ENCODE measurements at places on chromosomes 2 and 18.
A peak's percentile ranks its signal among the peaks of the same experiment; 100 is the strongest.

- no peak for DNase-seq
Observed at GRCh38 chr2:23533338-23533695, 148.3 kb downstream of the KLHL29 start.

DNA sequence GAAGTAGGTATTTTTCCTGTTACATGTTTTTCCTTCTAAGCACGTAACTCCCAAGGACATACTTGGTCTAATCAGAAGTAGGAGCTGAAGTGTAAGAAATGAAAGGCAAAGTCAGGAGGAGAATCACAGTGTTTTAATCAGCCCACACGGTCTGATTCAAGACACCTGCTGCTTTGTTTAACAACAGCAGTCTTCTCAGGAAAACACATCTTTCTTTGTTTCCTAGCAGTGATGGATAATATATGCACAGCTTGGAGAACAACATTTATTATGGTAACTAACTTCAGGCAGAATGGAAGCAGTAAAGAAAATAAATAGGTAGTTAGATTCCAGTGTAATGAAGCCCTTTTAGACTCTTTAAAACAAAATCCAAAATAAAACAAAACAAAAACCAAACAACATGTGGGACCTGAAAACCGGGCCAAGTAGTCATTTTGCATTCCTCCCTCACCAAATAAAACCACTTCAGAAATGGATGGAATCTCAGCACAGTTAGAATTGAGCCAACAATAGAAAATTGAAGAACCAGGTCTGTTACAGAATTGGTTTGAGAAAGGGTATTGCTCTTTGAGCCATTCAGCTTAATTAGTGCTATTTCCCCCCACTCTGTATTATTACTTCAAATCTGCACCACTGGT, 61.1 kb upstream of the UGP2 start:
- DNase-seq, result no peak

DNA sequence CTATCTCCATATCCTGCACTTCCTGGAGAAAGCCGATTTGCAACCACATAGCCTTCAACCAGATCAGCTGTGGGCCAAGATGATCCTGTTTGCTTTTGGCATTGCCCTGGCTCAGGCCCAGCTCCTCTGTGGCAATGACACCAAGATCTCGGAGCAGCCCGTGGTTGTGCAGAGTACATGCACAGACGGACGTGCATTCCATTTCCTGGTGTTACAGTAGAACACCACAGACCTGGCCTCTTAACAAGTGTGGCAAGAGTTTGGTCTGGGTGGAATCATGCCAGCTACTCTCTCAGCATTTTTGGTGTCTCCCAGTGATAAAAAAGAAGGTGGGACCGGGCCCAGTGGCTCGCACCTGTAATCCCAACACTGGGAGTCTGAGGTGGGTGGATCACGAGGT, 20.0 kb downstream of the MALT1 start:
- DNase-seq, result no peak

DNA sequence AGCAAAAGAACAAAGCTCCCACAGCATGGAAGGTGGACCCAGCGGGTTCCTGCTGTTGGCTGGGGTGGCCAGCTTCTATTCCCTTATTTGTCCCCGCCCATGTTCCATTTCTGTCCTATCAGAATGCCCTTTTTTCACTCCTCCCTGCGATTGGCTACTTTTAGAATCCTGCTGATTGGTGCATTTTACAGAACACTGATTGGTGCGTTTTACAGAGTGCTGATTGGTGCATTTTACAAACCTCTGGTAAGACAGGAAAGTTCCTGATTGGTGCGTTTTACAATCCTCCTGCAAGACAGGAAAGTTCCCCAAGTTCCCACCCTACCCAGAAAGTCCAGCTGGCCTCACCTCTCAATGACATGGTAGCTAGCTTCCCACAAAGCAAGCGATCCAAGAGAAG, 40.2 kb upstream of the UGP2 start:
- no peak for DNase-seq

DNA sequence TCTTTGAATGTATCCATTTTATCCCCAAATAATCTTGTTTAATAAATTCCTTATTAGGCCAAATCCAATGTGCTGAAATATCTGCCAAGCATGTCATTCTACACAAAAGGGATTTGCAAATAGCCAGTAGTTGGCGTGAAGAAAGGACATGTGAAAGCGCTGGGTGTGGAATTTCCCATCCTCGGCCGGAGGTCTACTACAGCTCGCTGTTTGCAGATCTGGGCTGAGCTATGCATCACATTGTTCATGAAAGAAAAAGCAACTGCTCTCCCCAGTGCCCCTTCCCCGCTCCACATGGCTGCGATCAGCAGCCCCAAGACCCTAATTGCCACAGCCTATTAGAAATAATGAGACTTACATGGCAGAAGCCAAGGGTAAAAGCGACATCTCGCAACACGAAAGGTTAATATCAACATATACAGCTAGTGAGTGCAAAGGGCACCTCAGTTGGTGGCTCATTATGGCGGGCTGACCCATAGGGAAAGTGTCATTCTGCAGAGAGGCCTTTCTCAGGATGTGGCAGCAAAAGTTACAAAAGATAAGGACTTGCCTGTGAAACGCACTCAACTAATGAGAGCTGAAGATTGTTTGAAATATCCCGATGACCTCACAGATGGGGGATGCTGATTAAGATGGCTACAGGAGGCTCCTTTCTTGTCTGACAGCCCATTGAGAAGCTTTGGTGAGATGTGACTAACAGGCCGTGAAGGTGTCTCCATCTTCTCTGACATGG, 126.9 kb upstream of the CYP1B1 start:
- no peak for DNase-seq

GRCh38 chr2:196987649-196988364, 61.3 kb upstream of the PGAP1 start:
- peak; percentile 46 for DNase-seq

DNA sequence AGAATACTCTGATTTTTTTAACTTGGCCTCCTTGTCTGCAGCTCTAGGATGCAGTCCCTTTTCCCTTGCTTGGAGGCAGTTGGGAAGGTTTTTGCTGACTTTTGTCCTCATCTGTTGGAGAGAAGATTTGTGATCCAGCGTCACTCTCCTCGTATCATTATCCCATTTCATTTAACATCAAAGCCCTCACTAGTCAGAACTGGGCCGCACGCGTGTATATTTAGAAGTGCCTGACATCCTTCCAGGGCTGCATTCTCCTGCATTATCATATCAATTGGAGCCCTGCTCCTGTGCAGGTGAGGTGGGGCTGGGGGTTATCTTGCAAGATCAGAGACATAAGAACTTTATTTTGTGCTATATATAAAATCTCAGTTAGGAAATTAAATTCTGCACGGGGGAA, 435.1 kb upstream of the HS6ST1 start:
- DNase-seq, result no peak

GRCh38 chr2:29223851-29224692, 108.9 kb downstream of the CLIP4 start:
- no peak for DNase-seq

DNA sequence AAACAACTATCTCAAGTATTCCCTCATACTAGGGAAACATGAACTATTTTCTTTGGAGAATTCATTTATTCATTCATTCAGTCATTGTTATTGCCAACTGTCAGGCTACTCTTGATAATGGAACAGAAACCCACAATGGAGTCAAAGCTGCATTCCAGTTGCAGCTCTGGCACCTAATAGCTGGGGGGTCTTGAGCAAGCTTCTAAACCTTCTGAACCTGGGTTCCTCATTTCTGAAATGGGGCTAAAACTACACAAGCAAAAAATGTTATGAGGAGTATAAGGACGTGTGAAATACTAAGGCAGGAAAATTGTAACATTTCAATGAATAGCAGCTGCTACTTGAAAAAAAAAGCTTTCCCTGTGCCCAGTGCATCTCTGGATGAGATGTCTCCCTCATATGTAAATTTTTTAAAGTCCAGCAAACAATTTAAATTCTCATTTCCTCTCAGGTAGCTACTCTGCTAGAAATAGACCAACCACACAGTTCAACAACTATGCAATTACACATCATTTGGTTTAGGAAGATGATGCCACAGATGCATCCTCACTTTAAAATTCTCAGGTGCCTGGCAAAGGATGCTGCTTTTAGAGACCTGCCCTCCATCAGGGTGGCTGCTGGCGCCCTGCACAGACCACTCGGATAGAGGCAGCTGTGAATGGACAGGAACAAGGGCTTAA, 38.5 kb downstream of the SPRED2 start:
- no peak for DNase-seq

- no peak for DNase-seq
Observed at GRCh38 chr18:68219872-68220271, 495.0 kb downstream of the TMX3 start.

DNA sequence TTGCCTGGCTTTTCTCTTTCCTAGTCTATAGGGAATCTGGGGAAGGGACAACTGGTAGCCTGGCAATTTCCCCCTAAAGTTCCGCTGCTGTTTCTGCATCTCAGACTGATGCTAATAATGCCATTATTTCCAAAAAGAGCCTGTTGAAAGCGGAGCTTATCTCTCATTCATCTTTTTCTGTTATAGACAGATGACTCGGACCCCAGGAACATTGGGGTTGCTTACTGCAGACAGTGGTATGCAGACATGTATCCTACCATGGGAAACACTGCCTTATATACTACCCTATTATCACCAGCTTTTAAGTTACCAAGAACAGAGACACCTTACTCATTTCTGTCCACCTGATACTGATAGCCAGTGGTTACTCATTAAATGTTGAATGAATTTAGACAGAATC, 15.3 kb downstream of the ETAA1 start:
- DNase-seq, result no peak

GRCh38 chr2:220275454-220275853, 648.0 kb downstream of the SLC4A3 start:
- no peak for DNase-seq

DNA sequence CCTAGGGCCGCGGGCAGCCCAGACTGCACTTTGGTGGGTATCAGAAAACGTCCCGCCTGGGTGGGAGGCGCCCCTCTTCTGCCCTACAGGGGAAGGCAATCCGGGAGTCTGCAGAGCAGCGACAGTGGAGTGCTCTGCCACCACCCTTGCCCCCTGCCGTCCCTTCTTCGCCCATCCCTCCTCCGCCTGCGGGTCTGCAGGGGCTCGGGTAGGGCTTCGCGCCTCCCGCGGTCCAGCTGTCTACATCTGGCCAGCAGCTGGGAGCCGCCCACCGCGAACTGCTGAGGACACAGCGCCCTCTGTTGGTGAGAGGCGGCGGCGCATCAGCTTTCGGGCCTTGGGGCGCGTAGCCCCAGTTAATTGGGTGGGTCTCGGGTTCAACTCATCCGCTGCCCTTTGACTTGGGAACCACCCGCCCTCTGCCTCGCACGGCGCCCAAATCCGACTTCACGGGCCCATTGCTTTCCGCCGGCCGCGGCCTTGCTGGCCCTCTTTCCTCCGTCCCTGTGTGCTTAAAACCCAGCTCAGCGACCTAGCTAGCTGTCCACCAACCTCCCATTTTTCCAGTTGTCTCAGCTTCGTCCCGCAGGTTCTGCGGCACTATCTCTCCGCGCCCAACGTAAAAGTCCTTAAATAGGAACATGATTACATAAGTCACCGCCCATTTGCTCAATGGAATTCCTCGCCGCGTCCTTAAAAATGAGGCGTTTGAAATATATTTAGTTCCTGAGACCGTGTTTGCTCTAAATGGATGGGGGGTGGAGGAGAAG, 17.6 kb downstream of the WNT10A start:
- DNase-seq, result peak; percentile 85

GRCh38 chr18:47779381-47779780, 151.1 kb downstream of the SMAD2 start:
- DNase-seq, result no peak

DNA sequence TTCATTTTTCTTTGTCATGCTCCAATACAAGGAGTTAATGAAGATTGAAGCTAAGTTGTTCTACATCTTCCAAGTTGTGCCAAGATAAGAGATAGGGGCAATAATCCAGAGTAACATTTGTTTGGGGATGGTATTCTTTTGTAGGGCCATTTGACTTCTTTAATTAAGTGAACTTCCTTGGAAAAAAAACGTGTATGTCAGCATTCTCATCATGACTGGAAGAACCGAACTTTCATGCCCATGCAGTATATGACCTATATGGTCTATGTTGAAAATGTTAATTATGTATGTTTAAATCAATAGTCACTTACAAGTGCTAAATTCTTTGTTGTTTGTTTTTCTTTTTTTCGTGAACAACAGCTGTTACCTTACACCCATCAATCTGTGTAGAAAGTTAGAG, 319.5 kb upstream of the LRRTM1 start:
- no peak for DNase-seq

DNA sequence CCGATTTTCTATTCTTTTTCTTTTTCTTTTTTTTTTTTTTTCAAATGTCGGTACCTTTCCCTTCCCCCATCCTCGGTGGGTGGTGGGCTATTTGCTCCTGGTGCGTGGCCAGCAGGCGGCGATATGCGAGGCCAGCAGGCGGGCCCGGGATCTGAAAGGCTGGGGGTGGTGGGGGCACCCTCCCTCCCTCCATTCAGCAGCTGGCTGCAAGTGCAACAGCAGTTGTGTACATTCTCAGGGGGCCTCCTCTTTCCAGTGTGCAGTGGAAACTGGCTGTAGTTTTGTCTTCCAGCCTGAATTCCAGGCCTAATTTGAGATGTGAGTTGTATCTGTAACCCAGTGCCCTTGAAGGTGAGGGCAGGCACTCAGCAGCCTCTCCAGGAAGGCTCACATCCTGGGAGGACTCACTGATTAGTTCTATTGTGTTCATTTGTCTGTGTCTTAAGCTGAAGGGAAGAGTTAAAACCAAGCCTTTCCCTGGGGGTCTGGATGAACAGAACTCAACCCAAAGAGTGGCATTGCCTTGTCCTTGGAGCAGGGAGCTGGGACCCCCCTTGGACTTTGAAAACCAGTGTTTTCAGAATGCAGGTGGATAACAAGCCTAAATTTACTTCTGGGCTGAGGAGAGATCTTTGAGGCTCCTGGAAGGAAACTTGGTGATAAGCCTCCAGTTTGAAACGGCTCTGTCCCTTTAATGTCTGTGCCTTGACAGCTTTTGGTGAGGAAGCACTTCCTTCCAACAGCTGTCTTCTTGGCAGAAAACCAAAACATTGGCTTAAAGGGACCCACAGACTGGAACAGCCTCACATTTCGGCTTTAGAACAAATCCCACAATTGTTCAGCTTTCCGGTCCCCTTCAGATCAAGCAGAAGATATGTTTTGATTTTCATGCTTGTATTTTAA, 3.3 kb downstream of the MYCN start:
- peak; percentile 76 for DNase-seq

DNA sequence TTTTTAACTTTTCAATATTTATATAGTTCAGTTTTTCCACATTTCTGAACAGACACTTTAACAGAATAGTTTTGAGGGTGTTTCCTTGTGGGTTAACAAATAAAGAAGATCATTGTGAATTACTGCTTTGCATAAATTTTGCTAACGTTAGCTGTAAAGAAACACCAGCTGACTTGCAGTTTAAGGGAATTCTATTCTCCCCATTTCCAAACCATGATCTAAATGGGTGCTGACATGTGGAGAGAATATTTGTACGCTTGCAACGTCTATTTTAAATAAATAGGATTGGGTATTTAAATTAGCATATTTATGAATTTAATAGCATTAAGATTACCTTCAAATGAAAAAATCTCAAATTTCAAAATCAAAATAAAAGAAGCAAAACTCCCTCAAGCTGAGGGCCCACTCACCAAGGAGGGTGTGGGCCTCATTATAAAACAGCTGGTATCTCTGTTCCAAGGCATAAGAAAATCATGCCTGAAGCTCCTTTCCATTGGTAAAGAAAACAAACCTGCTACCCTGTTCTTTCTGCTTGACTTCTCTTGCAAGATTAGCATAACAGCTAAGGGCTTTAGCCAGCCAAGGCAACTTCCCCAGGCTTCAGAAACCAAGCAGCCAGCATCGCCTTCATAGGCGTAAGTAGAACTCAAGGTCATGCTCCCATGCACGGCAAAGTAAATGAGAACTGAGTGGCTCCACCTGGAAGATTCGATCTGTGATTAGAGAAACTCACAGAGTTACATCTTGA, 3.2 kb downstream of the MRO start:
- DNase-seq, result no peak
